ENCODE measurements at places on chromosomes 7 and 10. TPM values are rescaled to one million over a fixed set of nuclear protein-coding genes. Genes with fewer than 3 reads are reported as not detected.

The SFTPA1 gene
- not detected for total RNA-seq

- no peaks in the 10 kb centered on the region for H3K4me1 ChIP-seq
- peak; percentile 27 for DNase-seq
- H3K27me3 ChIP-seq, result no peaks in the 10 kb centered on the region
- H3K27ac ChIP-seq, result no peak overlapping the region
- no peaks in the 10 kb centered on the region for H3K36me3 ChIP-seq
These were observed 337.3 kb upstream of the GHITM start for GRCh38 chr10:83801983-83802382.

GRCh38 chr7:19117091-19117869 is at the start of gene TWIST1:
TWIST1 (minus strand) TSS chr7:19117636; CDS start chr7:19117321, 315 bp downstream.
- peaks cover 63% of the 10 kb centered on the region for H3K4me1 ChIP-seq
- H3K4me3 ChIP-seq, result peak within 1 kb of the TSS; percentile 66
- peaks cover 98% of the 10 kb centered on the region for H3K27me3 ChIP-seq
- no peaks in the 10 kb centered on the region for H3K36me3 ChIP-seq

GRCh38 chr7:35536396-35536826 is 158.5 kb downstream of the HERPUD2 start:
- peaks cover 19% of the 10 kb centered on the region for H3K27me3 ChIP-seq
- H3K27ac ChIP-seq, result no peak overlapping the region
- no peaks in the 10 kb centered on the region for H3K4me1 ChIP-seq
- H3K4me3 ChIP-seq, result no peak overlapping the region
- H3K36me3 ChIP-seq, result no peaks in the 10 kb centered on the region

DNA sequence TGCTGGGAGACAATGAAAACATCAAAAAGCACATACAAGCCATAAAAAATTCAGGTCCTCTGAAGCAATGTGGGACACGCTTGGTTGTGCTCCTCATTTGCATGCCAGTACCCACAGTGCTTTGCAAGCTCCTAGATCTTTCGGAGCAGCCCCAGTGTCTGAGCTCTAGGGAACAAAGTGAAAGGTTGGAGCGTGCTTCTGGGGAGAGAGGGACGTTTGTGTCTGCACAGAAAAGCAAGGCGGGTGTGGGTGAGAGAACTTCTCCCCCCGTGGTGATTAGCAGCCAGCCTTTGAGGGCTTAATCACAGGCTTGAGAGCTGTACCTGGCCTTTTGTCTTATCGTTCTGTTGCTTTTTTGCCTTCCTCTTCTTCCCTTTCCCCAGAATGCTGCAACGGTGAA is 76.7 kb upstream of the HABP2 start:
- H3K36me3 ChIP-seq, result peaks cover 3% of the 10 kb centered on the region
- no peak overlapping the region for H3K4me3 ChIP-seq
- H3K4me1 ChIP-seq, result no peaks in the 10 kb centered on the region

The C7orf25 gene
- total RNA-seq, result 8.7 TPM
